ENCODE measurements at places on chromosomes 12 and 14. TPM values are rescaled to one million over a fixed set of nuclear protein-coding genes. Genes with fewer than 3 reads are reported as not detected.

GRCh38 chr12:77082021-77082420 lies 16.7 kb upstream of the E2F7 start:
- DNase-seq = no peak

C12orf54 gene
- total RNA-seq = not detected

GRCh38 chr14:75370416-75371205 lies 57.2 kb upstream of the JDP2 start:
- no peak for DNase-seq

CIROP gene
- total RNA-seq = not detected

ESPL1 gene
- 0.20 TPM for total RNA-seq

RNU4-1 gene
- total RNA-seq = 1,200 TPM

Measured in CD4-positive, alpha-beta memory T cell (primary cell).